Esophagus mucosa (tissue), 1 donor: ENCODE measurements at places on chromosomes 5 and 9. TPM values are rescaled to one million over a fixed set of nuclear protein-coding genes. Genes with fewer than 3 reads are reported as not detected.

FAM200C gene
- 0.76 TPM for total RNA-seq

DNA sequence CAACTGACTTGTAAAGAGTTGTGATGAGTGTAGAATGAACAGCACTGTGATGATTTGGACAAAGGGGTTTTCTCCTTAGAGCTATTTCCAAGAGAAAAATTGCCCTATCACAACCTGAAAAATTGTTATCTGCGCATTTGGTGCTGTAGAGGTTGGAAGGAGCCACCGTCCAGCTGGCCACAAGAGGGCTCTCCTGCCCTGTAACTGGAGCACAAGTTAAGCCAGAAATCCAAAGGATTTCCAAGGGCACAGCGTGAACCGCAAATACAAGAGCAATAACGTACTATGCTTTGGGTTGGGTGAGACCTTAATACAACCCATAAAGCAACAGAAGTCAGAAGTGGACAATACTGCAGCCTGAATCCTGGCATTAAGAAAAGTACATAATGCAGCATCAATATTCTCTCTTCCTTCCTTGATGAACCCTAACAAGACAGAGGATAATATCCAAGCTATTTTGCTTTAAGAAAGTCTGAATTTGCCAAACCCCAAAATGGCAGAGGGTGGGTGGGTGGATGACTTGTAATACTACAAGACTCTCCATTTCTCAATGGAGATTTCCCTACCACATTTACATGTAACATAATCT is 56.8 kb upstream of the SMIM32 start:
- peak; percentile 69 for ATAC-seq

- peak; percentile 79 for ATAC-seq
Observed at GRCh38 chr9:21576331-21577189, 94.4 kb upstream of the IFNE start.

- ATAC-seq = peak; percentile 74
Observed at GRCh38 chr9:18666986-18667772, 193.2 kb downstream of the ADAMTSL1 start.
